Endothelial cell (in vitro differentiated cells): ENCODE measurements at places on chromosomes 12 and 14. TPM values are rescaled to one million over a fixed set of nuclear protein-coding genes. Genes with fewer than 3 reads are reported as not detected.

DNA sequence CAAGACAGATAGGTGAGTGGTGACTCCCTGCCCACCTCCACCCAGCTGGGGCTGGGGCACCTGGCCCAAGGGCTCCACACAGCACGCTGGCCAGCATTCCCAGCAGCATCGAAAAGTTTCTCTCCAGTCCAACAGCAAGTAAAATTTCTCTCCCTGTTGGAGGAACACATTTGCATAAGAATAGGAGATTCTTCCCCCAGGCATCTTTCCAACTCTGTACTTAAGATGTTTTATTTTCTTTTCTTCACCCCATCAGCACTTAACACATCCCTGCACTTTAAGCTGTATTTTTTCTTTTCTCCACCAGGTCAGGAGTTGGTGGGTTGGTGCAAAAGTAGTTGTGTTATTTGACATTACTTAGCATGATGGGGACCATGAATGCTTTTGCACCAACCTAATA lies 47.2 kb downstream of the OR9K2 start:
- DNase-seq = no peak

The RIMBP2 gene
- 1.4 TPM for total RNA-seq

The MUCL1 gene
- 15.4 TPM for total RNA-seq

DNA sequence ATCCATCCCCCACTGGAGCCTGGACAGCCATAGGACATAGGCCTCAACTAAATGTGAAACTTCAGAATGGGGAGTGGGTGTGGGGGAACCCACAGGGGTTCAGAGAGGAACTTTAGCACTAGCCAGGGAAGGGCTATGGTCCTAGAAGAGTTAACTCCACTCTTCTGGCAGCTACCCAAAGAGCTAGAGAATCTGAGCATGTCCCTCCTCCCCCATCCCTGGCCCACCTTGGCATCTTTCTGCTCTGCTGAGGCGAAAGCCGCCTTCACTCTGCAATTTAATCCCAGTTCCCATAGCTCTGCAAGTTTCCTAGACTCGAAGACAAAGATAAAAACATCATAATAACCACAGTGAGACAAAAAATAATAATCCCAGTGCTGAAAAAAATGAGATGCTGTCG lies 214.7 kb upstream of the RTL1 start:
- no peak for DNase-seq

GRCh38 chr14:24070285-24071143 lies 848 bp upstream of the CPNE6 start:
- DNase-seq = no peak

DNA sequence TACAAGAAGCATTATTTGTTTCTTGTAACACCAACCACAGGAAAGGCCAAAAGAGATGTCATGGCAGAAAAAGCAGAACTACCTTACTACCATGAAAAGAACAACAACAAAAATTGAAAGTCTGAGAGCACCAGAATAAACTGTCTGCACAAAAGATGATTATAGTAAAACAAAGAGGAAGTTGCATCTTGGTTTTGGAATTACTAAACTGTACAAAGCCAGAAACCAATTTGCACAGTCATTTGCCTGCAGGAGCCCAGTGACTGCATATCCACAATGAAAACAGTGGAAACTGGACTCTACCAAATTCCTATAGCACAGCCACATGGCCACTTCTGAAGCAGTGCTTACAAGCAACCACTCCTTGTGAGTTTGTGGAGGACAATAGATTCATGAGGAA lies 276.2 kb downstream of the SSPN start:
- no peak for DNase-seq

DNA sequence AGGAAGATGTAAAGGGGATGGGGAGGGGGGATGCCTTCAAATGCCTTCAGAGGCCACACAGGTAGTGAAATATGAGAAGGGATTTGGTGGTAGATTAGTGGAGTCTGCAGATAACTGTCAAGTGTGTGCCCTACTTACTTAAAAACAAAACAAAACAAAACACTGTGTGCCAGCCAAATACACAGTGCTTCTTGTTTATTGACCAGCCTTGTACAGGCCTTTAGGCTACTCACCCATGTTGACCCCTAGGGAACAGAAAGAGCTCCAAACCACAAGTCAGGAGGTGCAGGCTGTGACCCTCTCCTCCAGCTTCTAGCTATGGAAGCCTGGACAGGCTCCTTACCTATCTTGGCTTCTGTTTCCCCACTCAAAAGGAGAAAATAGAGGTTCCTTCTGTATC lies 562.0 kb downstream of the ETNK1 start:
- no peak for DNase-seq

The KLHDC1 gene
- 1.6 TPM for total RNA-seq

GRCh38 chr14:65203574-65203973 lies 101.3 kb upstream of the MAX start:
- DNase-seq = no peak

GRCh38 chr12:88623777-88624548 lies 43.7 kb upstream of the KITLG start:
- no peak for DNase-seq

- no peak for DNase-seq
Measured at GRCh38 chr12:112008918-112009317, 4.0 kb downstream of the TMEM116 start.

DNA sequence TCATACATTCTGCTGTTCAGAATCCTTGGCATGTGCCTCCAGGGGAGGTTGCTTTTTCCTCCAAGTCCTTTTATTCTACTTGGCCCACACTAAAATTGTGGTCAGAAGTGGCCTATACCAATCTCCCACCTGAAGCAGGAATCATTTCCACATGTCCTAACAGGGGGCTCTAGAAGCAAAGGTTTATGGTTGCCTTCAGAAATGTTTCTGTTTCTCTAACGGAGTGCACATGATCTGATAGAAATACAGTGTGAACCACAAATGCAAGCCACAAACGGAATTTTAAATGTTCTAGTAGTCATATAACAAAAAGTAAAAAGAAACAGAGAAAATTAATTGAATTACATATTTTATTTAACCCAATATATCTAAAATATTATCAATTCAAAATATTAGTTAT lies 4.0 kb downstream of the PTGER2 start:
- no peak for DNase-seq
